Smooth muscle cell of bladder (primary cell): ENCODE measurements at places on chromosomes 12 and 14. TPM values are rescaled to one million over a fixed set of nuclear protein-coding genes. Genes with fewer than 3 reads are reported as not detected.

The METTL17 gene
- 24.7 and 26.5 TPM in 2 replicates for total RNA-seq

The SSPN gene
- total RNA-seq, result 9.4 and 24.6 TPM in 2 replicates

The NELL2 gene
- total RNA-seq, result not detected in 2 replicates

The SIX1 gene
- 1.8 and 2.8 TPM in 2 replicates for total RNA-seq

The LRRC9 gene
- total RNA-seq, result not detected in 2 replicates

The GLT8D2 gene
- 56.2 and 75.8 TPM in 2 replicates for total RNA-seq

The PLCZ1 gene
- total RNA-seq, result not detected in 2 replicates

The RERG gene
- 0.28 TPM in 2 replicates for total RNA-seq

The RNASE3 gene
- total RNA-seq, result not detected in 2 replicates

The SERPINA6 gene
- not detected in 2 replicates for total RNA-seq

The DLGAP5 gene
- 3.6 and 4.0 TPM in 2 replicates for total RNA-seq

The KRT5 gene
- total RNA-seq, result 1.3 and 2.3 TPM in 2 replicates

The PYGL gene
- 78.5 and 100 TPM in 2 replicates for total RNA-seq

The CCND2 gene
- 31.9 and 44.0 TPM in 2 replicates for total RNA-seq

The MGP gene
- 8.0 and 15.5 TPM in 2 replicates for total RNA-seq

The MUCL1 gene
- not detected in 2 replicates for total RNA-seq

The OR4E2 gene
- total RNA-seq, result not detected in 2 replicates

The TROAP gene
- 1.2 and 3.7 TPM in 2 replicates for total RNA-seq

The DENR gene
- 25.6 and 29.1 TPM in 2 replicates for total RNA-seq

The CYP46A1 gene
- under 0.01 and 0.74 TPM in 2 replicates for total RNA-seq

The C3AR1 gene
- 0.14 and 0.18 TPM in 2 replicates for total RNA-seq

The CCDC60 gene
- total RNA-seq, result not detected in 2 replicates

The KCNA1 gene
- under 0.01 TPM in 1 of 2 replicates, not detected in the other for total RNA-seq

The GLIPR1L1 gene
- not detected in 2 replicates for total RNA-seq

The BICD1 gene
- 6.7 and 7.1 TPM in 2 replicates for total RNA-seq

The BCL2L2 gene
- 12.8 and 13.2 TPM in 2 replicates for total RNA-seq

The PTPN21 gene
- total RNA-seq, result 5.1 and 7.2 TPM in 2 replicates

The GYS2 gene
- total RNA-seq, result not detected in 2 replicates

The STX2 gene
- 31.7 and 47.8 TPM in 2 replicates for total RNA-seq

The METTL1 gene
- 3.8 and 9.1 TPM in 2 replicates for total RNA-seq

The HRK gene
- total RNA-seq, result not detected in 2 replicates

The ALDH1L2 gene
- 44.7 and 44.8 TPM in 2 replicates for total RNA-seq

The ATXN7L3B gene
- total RNA-seq, result 16.8 and 20.5 TPM in 2 replicates

The GTF2A1 gene
- 19.5 and 29.0 TPM in 2 replicates for total RNA-seq

The DHH gene
- under 0.01 and 0.09 TPM in 2 replicates for total RNA-seq

The REP15 gene
- total RNA-seq, result 0.43 and 1.2 TPM in 2 replicates

The TAS2R50 gene
- 2.1 and 2.4 TPM in 2 replicates for total RNA-seq

The GLT1D1 gene
- not detected in 2 replicates for total RNA-seq

The CLEC1B gene
- total RNA-seq, result not detected in 2 replicates

The ETFBKMT gene
- 3.2 and 3.3 TPM in 2 replicates for total RNA-seq

The GSC gene
- 0.71 and 2.7 TPM in 2 replicates for total RNA-seq

The YARS2 gene
- 24.9 and 26.3 TPM in 2 replicates for total RNA-seq

The SLC35E3 gene
- 2.6 and 3.1 TPM in 2 replicates for total RNA-seq

The WIF1 gene
- not detected in 2 replicates for total RNA-seq

The B4GALNT3 gene
- total RNA-seq, result under 0.01 TPM in 1 of 2 replicates, not detected in the other

The CCDC175 gene
- not detected in 2 replicates for total RNA-seq

The TAS2R19 gene
- 4.0 and 4.1 TPM in 2 replicates for total RNA-seq

The AICDA gene
- total RNA-seq, result not detected in 2 replicates

The ALX1 gene
- total RNA-seq, result 1.4 and 2.5 TPM in 2 replicates

The SLC5A8 gene
- not detected in 2 replicates for total RNA-seq
